HCT116 (cell line): ENCODE measurements at places on chromosomes 7 and 10.

DNA sequence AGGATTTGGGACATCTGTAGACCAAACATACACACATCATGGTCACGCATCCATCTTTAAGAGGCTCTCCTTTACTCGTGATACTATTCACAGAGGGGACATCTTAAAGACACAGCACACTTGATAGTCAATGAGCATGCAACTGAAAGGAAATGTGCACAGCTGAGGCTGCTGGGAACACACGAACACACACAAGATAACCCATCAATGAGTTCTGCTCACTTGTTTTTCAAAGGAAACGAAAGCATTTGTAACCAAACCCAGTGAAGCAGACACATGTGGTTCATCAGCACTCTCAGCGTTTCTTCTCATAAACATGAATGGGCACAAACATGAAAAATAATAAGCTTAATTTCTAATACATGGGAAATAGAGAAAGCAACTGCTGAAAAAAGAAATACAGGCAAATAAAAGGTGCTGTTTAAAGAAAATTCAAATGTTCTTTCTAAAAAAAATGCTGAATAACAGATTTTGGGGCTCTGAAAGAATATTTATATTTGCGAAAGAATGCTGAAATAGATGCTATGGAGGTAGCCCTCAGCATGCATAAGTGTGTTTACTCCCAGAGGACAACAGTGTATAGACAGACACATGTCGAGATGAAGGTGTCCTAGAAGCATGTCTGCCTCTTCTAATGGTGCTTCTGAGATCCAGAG is 59.7 kb upstream of the LAMB4 start:
- DNase-seq, result no peak

- no peak for DNase-seq
These were observed 39.7 kb downstream of the TAC1 start for GRCh38 chr7:97771576-97771975.

- DNase-seq, result no peak
These were observed 71.8 kb upstream of the GSDME start for GRCh38 chr7:24828891-24829661.

DNA sequence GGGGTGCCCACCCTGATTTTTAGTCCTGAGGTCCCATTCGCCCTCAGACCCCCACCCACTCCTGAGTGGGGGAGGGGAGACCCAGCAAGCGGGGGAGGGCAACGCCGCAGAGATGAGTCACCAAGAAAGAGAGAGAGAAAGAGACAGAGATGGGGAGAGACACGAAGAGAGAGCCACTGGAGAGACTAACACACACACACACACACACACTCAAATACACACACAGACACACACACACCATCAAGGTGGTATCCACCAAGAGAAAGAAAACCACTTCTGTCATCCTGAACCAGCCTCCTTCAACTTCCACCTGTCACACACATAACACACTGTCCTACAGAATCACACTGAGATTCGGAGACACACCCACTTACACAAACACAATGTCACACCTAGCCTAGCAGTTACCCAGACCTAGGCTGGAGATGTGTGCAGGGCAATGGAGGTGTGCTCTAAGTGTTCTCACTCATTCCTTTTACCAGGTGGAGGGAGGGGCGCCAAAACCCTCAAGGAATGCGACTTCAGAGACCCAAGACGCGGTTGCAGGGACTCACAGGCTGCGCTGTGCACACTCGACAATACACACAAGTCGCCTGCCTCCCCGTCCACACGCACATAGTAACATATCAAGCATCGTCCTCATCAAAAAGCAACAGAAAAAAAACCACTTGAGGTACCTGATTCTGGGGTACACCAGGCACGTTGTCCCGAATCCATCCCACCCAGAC is 3.9 kb upstream of the VGF start:
- no peak for DNase-seq

- DNase-seq, result no peak
These were observed 202.8 kb upstream of the SVIL start for GRCh38 chr10:29837586-29837985.
